ENCODE measurements at places on chromosomes 16 and 17. TPM values are rescaled to one million over a fixed set of nuclear protein-coding genes. Genes with fewer than 3 reads are reported as not detected.

IRF8 gene
- polyA plus RNA-seq = 6.5 TPM

MYH8 gene
- 0.54 TPM for polyA plus RNA-seq

DNA sequence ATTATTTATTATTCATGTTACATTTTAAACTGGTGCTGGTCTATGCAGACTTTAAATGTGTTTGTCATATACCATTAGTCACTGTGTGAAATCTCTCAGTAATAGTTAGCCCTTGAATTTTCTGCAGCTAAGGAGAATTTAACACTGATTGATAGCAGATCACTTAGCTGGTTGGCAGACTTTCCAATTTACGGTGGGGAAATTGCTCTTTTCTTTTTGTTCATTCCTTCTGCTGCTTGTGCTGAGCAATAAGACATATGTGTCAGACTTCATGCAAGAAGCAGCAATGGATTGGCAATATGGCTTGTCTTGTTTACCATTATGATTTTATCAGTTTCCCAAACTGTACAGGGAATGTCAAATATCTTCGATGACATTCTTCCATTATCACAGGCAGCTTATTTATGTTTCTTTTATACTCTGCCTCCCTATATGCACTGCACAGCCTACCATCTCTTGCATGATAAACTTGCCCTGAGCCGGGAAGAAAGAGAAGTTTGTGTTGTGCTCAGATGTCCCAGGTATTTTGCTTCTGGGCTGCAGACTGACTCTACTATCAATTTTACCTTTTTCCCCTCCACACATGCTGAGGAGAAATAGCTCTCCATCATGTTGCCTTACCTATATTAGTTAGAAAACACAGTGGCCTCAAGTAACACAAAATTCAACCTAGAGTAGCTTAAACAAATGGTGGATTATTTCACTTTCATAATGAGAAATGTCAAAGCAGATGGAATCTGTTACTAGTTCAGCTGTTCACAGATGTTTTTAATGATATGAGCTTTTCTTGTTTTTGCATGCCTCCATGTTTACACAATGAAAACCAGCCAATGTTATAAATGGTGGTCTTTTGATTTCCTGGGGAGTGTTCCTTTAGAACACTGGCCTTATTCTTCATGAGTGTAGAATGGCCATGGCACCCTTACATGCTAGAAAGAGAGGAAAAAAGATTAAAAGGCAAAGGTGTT lies 968.1 kb upstream of the GOT2 start:
- peak; percentile 4 for DNase-seq

GRCh38 chr17:17818088-17818526 lies 18.7 kb downstream of the SREBF1 start:
- no peak for DNase-seq

GRCh38 chr17:57861000-57861789 lies 11.4 kb upstream of the MRPS23 start:
- no peak for DNase-seq

- no peak for DNase-seq
Observed at GRCh38 chr16:63385714-63386432, 1349.6 kb upstream of the CDH8 start.

SLC35G6 gene
- 0.26 TPM for polyA plus RNA-seq

GRIN2A gene
- 5.8 TPM for polyA plus RNA-seq

C16orf96 gene
- 0.27 TPM for polyA plus RNA-seq

- no peak for DNase-seq
Observed at GRCh38 chr17:31715446-31715845, 143.6 kb downstream of the COPRS start.

KCNJ18 gene
- polyA plus RNA-seq = not detected

KRT12 gene
- polyA plus RNA-seq = not detected

MFAP4 gene
- polyA plus RNA-seq = 198 TPM

- DNase-seq = no peak
Observed at GRCh38 chr17:28550858-28551257, 1.6 kb downstream of the UNC119 start.

Data from renal cortex interstitium (tissue), 15 donors.